Motor neuron (in vitro differentiated cells): ENCODE measurements at places on chromosomes 6 and 20. TPM values are rescaled to one million over a fixed set of nuclear protein-coding genes. Genes with fewer than 3 reads are reported as not detected.

- no peak for ATAC-seq
Observed at GRCh38 chr6:3625980-3626563, 125.4 kb downstream of the PXDC1 start.

GRCh38 chr6:27866357-27867050, 45.7 kb downstream of the OR2B2 start:
- ATAC-seq = peak; percentile 18

- no peak for ATAC-seq
Observed at GRCh38 chr20:58310291-58310782, 822 bp downstream of the RAB22A start.

DNA sequence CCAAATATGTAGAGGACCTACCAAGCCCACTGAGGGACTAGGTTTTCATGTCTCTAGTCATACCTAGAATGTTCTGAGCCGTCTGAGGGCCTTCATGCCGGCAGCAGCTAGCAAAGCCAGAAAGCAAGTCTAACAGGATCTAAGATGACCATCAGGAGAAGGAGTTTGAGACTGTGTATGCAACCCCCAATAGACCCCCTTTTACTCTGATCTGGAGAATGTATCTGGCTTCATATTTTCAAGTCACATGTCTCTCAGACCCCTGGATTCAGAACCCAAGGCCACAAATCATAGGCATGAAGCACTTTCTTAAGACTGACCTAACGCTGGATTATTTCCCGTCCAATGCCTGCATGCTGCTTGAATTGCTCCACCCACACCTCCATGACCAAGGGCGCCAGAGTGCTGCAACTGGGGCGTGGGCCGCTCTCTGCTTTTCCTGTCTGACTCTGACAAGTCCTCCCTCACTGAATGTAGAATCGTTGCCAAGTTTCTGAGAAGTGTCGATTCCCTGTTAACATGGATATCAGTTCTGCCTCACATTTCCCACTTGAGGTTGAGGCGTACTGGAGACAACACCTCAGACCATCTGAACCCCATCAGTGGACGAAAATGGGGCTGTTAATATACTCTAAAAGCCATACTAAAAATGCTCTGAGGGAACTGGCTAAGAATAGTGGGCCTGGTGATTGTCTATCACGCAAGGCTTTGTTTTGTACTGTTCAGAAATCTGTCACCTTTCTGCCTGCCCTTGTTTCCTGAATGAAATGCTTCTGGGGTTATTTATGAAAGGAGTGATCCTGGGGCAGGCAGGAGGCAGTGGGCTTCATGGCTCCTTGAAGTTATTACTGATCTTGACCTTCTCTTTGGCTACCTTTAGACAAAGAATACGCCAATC, 23.9 kb upstream of the ASXL1 start:
- no peak for ATAC-seq

DNA sequence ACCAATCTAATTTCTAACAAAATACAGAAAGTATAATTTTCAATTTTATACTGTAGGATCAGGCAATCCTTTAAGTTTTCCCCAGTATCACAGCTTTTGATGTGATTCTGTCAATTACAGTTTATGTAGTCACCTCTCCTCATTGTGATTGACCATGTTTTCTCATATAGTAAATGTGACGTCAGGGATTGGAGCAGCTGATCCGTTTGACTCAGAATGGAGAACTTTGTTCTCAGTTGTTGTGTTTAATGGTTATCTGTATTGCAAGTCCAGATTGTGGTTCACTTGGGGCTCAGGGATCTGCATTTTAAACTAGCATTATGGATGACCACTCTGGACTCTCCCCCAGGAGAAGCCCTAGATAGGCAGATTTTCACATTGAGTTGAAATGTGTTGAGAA, 90.6 kb downstream of the DNAH8 start:
- ATAC-seq = no peak

GRCh38 chr20:35023624-35024023, 68.0 kb downstream of the MYH7B start:
- ATAC-seq = no peak

DNA sequence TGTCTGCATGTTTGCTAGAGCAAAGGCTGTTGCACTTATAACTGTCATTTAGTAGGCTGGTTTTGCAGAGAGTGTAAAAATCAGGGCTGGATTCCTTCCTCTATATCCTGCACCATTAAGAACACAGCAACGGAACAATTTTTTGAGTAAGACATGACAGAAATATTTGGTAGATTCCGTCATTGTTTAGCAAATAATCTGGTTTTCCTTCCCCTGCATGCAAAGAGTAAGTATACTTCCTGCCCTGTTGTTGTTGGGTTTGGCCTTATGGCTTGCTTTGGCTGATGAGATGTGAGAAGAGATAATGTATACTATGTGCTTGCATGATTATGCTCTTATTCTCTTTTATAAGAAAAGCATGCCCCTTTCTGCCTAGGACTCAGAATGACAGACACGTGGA, 23.8 kb downstream of the MANEA start:
- ATAC-seq = no peak

DNA sequence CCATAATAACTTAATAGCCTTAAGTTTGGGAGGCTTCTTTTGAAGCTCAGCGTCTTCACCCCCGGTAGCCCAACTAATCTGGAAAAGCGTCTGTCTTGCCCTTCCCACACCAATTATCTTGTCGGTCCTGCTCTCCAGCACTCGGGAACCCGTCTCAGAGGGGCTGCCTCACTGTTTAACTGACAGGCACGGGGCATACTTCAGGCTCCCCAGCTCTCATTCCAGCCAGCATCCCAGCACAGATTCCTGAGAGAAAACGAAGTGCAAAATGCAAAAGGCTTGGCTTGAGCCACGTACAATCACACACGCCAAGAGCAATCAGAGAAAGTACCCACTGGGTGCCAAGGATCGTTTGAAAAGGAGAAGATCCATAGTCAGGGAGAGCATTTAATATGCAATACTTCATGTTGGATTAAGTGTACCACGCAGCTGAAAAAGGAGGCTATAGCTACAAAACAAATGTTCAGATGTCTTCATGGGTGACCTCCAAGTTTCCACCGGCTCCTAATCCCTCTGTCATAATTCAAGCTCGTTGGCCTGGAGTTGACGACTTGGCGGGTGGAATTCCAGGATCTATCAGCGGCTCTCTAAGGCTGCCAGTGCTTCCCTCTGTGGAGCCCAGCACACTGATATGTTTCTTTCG, 53.7 kb upstream of the STX16 start:
- ATAC-seq = peak; percentile 10

GRCh38 chr20:11094711-11095110, 420.9 kb upstream of the JAG1 start:
- ATAC-seq = no peak

DNA sequence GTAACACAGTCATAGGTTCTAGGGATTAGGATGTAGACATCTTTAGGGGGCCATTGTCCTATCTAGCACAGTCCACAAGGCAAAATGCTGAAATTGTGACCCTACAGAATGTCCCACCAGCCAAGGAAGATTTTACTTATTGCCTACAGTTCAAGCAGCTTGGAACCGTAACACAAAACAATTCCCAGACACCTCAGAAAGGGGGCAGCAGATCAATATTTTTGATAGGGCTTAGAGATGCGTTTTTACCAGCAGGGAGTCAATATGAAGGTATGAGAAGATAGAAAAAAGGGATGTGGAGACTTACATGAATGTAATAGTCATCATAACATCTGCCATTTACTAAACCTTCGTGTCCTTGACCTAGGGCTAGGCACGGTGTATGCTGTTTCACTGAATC, 81.0 kb downstream of the TMEM170B start:
- no peak for ATAC-seq

DNA sequence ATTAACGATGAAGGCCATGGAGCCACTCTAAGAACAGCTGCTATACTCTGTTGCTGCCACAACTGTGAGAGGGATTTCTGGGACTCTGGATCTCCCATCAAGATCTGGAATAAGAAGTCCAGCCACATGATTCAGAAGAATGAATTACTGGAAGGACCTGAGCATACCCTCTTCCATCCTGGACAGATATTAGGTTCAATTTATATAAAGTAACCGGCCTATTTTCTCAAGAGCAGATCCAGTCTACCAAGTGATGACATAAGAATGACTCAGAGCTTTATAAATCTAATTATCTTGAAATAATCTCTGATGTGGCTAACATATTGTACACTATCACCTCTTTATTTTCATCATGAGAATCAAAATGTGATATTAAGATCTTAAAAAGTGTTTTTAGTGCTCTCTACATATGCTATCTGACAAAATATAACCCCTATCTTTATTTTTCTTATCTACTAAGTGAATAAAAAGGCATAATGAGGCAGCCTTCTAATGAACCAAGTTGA, 45.1 kb downstream of the COL9A1 start:
- no peak for ATAC-seq

DNA sequence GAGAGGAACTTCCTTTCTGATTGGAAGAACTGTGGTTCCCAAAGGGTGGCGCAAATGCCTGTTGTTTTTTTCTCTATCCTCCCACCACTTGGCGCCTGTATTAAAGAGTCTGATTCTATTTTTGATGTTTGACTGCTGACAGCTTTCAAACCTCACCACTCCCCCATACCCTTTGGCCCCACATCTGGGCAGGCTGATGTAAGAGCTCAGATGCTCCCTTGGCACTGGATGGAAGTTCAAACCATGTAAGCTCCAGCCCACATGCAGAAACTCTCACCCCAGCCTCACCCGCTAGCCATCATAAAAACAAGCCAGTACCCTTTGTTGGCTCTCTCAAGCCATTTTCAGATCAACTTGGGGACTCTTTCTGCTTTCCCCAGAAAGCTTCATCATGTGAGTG, 20.0 kb upstream of the TMEM14A start:
- ATAC-seq = no peak

DNA sequence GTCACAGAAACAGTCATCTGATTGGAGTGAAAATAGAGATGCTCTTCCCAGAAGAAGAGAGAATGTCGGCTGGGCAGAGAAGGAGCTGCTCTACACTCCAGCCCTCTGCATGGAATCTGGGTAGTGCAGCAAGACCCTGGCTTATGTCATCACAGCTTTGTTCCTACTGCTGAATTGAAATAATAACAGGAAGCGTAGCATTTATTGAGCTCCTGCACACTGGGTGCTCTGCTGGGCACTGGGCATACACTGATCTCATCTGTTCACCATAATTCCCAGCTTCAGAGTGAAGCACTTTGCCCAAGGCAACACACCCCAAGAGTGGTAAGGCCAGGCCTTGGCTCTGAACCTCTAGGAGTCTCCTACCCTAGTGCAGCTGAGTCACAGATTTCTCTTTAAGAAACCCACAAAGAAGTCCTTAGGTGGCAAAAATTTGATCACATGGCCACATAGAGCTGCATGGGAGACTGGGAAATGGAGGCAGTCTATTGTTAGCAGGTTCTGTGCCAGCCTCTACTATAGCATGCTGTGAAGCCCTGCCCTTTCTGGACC, 3.9 kb upstream of the SDCBP2 start:
- no peak for ATAC-seq

GRCh38 chr6:157830354-157831017, 7.4 kb downstream of the SNX9 start:
- ATAC-seq = no peak

GRCh38 chr6:161674930-161675682, 401.2 kb upstream of the AGPAT4 start:
- no peak for ATAC-seq

DNA sequence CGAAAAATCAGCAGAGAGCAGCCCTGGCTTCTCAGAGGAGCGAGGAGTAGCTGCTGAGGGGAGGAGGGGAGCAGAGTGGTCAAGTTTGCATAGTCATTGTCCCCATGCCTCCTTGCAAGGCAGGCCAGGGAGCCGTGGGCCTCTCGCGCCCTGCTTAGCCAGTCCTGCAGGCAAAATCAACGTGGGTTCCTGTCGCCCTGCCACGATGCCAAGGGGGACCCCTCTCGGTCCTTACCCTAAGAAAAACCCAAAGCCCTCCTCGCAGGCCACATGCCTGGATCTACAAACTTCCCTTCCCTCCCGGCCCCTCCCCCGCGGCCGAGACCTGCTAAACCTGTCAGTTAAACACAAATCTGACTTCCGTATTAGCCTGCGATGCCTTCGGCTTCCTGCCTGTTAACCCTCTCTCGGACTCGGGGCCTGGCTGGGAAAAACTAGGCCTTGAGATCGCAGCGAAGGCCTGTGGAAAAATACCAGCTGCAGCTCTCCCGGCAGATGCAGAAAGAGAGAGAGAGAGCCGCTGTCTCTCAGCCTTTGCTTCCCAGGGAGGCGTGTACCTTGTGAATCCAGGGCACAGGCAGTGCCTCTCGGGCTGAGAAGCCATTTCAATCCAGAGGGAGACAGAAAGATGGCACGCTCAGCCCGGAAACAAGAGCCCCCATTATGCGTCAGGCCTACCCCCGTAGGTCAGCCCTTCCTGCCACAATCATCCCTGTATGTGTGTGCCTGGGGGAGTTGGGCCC, 968 bp upstream of the ZMYND8 start:
- peak; percentile 18 for ATAC-seq

DNA sequence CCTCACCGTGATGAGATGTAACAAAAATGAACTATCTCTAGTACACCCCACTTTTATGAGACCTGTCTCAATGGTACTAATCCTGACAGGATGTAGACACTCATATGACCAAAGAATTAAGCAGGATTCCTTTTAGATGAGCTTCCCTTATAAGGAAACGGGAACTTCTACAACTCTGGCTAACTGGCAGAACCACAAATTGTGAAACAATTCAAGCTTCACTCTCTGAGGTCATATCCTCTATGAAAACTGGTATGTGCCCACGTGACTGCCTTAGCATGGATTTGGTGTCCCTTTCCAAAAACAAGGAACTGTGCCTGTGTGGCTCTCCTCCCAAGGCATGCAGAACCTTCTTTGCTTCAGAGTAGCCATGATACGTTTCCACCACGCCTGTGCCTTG, 14.1 kb upstream of the CPNE5 start:
- ATAC-seq = no peak

DNA sequence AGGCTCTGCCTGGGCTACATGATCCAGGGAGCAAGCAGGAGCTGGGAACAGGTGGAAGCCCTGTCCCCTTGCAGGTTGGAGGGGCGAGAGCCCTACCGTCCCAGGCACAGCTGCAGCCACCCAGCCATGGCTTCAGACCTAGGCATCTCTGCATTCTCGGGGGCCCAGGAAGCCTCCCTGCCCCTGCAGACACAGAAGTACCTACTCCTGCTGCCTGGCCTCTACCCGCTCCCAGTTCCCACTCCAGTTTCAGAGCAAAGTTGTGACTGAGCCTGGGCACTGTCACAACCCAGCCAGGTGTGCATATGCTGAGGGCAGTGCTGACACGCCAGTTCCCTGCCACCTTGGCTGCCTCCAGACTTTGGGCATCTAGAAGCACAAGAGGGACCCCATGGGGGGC, 645.9 kb downstream of the HTR1B start:
- no peak for ATAC-seq

- no peak for ATAC-seq
Observed at GRCh38 chr6:117601811-117602150, 530 bp downstream of the GOPC start.

Gene PDYN
- not detected in 2 replicates for total RNA-seq

Gene COL9A3
- 2.1 and 2.4 TPM in 2 replicates for total RNA-seq

Gene ANKEF1
- total RNA-seq = 3.9 and 4.2 TPM in 2 replicates

Gene OR2H2
- 0.50 and 0.55 TPM in 2 replicates for total RNA-seq

Gene TNFRSF6B
- total RNA-seq = 0.29 TPM in 1 of 2 replicates, not detected in the other

Gene SLC17A2
- total RNA-seq = not detected in 2 replicates

Gene LINC00237
- 0.62 TPM in 1 of 2 replicates, not detected in the other for total RNA-seq

Gene SGK2
- 0.33 and 0.77 TPM in 2 replicates for total RNA-seq

Gene OPN5
- 0.19 and 0.49 TPM in 2 replicates for total RNA-seq

Gene BPIFB2
- not detected in 2 replicates for total RNA-seq

Gene COL21A1
- 0.25 and 0.41 TPM in 2 replicates for total RNA-seq

Gene DPPA5
- not detected in 2 replicates for total RNA-seq
